ENCODE measurements at places on chromosomes 5 and 9. TPM values are rescaled to one million over a fixed set of nuclear protein-coding genes. Genes with fewer than 3 reads are reported as not detected.
A peak's percentile ranks its signal among the peaks of the same experiment; 100 is the strongest.

DNA sequence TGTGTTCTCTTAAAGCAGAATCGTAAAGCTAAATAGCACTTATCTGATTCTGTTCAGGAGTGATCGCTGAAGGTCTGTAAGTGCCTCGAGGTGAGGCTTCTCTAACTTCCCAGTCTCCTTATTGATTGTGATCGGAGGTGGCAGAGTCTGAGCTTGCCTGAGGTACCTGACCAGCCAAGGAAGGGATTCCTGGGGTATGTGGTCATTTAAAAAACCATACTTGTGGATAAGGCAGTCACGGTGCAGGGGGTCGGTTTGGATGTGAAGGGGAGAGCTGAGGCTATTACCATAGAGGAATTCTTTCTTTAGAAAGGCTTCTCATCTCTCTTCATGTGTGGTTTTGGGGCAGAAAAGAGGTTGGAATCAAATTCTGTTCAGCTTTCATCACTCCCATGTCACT lies 193.7 kb downstream of the TLE4 start:
- H3K36me3 ChIP-seq = no peaks in the 10 kb centered on the region
- no peak overlapping the region for H3K4me3 ChIP-seq
- H3K4me1 ChIP-seq = no peaks in the 10 kb centered on the region
- peaks cover 29% of the 10 kb centered on the region for H3K27me3 ChIP-seq
- DNase-seq = no peak
- H3K27ac ChIP-seq = no peak overlapping the region

DNA sequence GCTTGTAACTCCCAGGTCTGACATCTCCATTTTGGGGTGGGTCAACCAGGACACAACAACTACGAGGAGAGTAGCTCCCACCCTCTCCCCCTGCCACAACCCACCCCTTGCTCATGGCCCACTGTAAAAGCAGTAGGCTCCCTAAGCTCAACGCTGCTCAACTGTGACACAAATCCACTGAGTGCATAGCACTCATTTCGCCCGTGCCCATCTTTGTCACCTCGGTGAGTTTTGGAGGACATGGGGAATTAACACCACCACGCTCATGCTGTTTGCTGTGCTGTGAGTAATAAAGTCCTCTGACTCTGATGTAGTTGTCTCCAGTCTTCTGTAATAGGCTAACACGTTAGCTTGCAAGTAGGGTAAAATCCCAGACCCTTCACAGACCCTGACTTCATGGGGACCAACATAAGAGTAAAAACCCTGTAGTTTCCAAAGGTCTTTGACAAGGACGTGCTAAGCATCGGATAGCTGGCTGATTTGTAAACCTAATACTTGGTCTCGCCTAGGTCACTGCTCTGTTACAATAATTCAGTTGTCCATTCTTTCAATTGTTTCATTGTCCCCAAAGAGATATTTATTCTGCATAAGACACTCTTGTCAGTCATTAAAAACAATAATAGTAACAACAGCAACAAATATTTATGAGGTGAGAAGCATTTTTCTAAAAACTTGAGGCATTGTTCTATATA lies 7.7 kb downstream of the PLGRKT start:
- H3K4me1 ChIP-seq = no peaks in the 10 kb centered on the region
- H3K36me3 ChIP-seq = no peaks in the 10 kb centered on the region
- no peak overlapping the region for H3K4me3 ChIP-seq
- no peak for DNase-seq
- H3K27me3 ChIP-seq = no peaks in the 10 kb centered on the region

- H3K4me1 ChIP-seq = no peaks in the 10 kb centered on the region
- DNase-seq = no peak
- H3K27ac ChIP-seq = no peak overlapping the region
- H3K36me3 ChIP-seq = no peaks in the 10 kb centered on the region
Observed at GRCh38 chr9:86424251-86424891, 70.2 kb upstream of the TUT7 start.

DNA sequence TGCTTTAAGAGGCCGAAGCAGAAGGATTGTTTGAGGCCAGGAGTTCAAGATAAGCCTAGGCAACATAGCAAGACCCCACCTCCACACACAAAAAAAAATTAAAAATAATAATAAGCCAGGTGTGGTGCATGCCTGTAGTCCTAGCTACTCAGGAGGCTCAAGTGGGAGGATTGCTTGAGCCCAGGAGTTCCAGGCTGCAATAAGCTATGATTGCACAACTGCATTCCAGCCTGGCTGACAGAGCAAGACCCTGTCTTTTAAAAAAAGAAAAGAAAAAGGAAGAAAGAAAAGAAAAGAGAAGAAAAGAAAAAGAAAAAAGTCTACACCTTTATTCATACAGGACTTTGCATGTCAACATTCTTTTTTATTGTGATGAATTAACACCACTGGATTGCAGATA lies 2125.8 kb downstream of the MAT2B start:
- no peak overlapping the region for H3K27ac ChIP-seq
- no peak for DNase-seq
- no peaks in the 10 kb centered on the region for H3K4me1 ChIP-seq
- H3K36me3 ChIP-seq = no peaks in the 10 kb centered on the region
- no peak overlapping the region for H3K4me3 ChIP-seq

DNA sequence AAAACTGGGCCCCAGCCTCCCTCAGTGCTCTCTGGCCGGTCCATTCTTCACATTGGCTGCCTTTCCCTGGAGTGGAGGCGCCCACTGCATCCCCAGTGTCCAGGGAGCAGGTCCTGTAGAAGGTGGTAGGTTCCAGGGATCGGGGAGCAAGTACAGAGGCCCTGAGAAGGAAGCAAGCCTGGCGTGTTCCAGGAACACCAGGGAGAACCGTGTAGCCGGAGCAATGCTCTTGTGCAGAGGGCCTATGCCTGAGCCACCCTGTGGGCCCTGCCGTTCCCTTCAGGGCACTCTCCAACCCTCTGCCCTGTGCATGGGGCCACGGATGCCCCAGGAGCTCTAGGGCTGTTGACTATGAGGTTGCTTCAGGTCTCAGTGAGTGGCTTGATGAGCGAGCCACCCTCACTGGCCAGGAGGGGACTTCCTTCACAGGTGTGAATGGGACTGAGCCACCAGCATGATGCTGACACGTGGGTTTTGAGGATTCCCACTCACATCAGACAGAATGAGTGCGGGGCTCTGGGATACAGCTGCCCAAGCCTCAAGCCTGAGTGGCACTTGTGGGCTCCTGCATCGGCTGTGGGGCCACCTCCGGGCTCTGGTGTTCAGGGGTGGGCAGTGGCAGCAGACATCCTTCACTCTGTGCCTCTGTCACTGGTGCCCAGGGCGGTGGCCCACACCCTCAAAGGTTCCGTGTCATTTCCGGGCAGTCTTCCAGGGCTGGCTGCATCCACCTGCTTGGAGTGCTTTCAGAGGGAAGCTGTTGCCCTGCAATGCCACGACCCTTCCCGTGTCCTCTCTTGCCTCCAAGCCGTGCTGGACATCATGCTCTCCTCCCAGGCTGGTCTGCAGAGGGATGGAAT lies 54.4 kb downstream of the ADAMTS2 start:
- no peak overlapping the region for H3K27ac ChIP-seq
- H3K27me3 ChIP-seq = peaks cover 99% of the 10 kb centered on the region
- no peaks in the 10 kb centered on the region for H3K4me1 ChIP-seq
- no peaks in the 10 kb centered on the region for H3K36me3 ChIP-seq
- no peak overlapping the region for H3K4me3 ChIP-seq

DNA sequence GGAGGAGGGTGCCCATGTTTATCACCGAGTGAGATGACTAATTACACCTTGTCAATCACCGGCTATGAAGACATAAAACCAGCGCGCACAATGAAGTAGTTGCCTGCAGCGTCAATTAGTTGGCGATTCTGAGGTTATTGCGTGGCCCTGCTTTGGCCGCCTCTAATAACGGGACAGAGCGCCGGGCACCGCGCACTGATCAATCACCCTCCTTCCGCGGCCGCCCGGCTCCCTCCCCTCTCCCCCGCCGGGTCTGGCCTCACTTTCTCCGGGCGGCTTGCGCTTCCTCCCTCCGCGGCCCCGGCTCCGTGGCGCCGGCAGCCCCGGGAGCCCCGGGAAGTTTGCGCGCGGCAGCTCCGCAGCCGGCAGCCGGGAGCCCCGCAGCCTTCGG lies 3.3 kb upstream of the LHX2 start:
- H3K36me3 ChIP-seq = no peaks in the 10 kb centered on the region
- no peaks in the 10 kb centered on the region for H3K27me3 ChIP-seq
- no peak overlapping the region for H3K4me3 ChIP-seq
- DNase-seq = no peak

DNA sequence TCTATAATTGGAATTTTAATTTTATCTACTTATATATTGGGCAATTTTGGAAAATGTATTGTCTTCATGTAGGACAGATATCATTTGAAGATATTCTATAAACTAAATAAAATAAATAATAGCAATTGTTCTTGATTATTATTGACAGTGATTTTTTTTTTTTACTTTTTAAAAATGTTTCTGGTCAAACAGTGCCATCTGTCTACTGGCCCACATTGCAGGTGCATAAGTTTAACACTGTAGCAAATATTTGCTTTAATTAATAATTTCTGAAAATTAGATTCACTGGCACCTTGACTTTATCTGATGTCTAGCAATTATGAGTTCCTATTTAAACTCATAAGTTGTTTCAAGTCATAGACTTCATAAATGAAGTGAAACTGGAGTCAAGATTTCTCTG lies 41.1 kb upstream of the ISOC1 start:
- H3K27ac ChIP-seq = no peak overlapping the region
- no peaks in the 10 kb centered on the region for H3K27me3 ChIP-seq
- no peaks in the 10 kb centered on the region for H3K36me3 ChIP-seq
- no peaks in the 10 kb centered on the region for H3K4me1 ChIP-seq

DNA sequence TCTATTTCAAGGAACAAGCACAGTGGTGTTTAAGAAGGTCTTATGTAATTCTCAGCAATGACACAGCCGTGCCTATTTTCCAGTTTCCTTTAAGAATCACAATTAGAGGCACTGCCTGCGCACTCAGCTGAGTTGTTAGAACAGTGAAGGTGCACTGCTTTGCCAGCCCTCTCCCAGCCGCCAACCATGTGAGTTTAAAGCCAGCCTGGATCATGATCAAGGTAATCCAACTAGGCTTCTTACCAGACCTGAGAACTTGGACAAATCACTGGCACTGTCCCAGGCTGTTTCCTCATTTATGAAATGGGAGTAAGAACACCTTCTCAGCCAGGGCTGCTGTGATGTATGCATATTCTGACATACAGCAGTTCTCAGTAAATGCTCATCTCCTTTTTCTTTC lies 99.6 kb downstream of the ASTN2 start:
- H3K36me3 ChIP-seq = no peaks in the 10 kb centered on the region
- no peak for DNase-seq
- no peaks in the 10 kb centered on the region for H3K27me3 ChIP-seq
- no peak overlapping the region for H3K4me3 ChIP-seq
- H3K4me1 ChIP-seq = no peaks in the 10 kb centered on the region

- H3K4me3 ChIP-seq = peak overlapping the region; percentile 61
- H3K4me1 ChIP-seq = peaks cover 6% of the 10 kb centered on the region
- peak; percentile 87 for DNase-seq
- H3K36me3 ChIP-seq = no peaks in the 10 kb centered on the region
Observed at GRCh38 chr9:126915281-126915816, 767 bp downstream of the RALGPS1 start.

DNA sequence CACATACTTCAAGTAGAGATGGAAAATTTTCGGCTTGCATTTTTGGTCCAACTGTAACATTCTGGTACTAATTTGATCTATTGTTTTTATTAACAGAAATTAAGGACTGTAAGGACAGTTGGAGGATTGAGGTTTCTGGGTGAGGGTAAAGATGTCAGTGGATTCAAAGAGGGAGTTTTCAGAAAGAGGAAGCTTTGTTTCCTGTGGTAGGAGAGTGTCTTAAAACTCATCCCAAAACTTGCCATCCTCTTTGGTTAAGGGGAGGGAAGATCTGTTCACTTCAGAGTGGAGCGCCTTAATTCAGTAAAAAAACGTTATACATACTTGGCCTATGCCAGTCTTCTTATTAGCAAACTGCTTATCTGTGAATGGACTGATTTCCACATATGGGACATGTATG lies 13.8 kb downstream of the CNTRL start:
- no peaks in the 10 kb centered on the region for H3K27me3 ChIP-seq
- no peaks in the 10 kb centered on the region for H3K36me3 ChIP-seq
- H3K4me3 ChIP-seq = no peak overlapping the region
- no peaks in the 10 kb centered on the region for H3K4me1 ChIP-seq
- no peak for DNase-seq
- no peak overlapping the region for H3K27ac ChIP-seq

DNA sequence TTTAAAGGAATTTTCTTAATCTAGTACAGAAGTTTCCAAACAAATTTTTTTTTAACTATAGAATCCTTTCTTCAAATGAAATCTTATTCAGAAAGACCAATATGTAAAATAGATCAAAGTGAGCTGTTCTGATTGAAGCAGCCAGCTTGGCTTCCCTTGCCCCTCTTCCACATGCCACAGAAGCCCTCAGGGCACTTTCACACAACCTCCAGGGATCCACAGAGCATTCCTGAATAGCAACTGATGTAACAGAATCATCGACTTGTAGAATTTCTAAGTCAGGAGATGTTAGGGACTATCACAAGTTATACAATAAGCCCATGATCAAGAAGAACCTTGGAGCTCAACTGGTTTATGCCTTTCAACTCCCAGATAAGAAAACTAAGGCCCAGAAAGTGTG lies 427.8 kb upstream of the C9orf72 start:
- no peak overlapping the region for H3K27ac ChIP-seq
- no peak overlapping the region for H3K4me3 ChIP-seq
- no peaks in the 10 kb centered on the region for H3K36me3 ChIP-seq
- no peaks in the 10 kb centered on the region for H3K27me3 ChIP-seq
- no peak for DNase-seq
- no peaks in the 10 kb centered on the region for H3K4me1 ChIP-seq

- H3K36me3 ChIP-seq = no peaks in the 10 kb centered on the region
- H3K27me3 ChIP-seq = no peaks in the 10 kb centered on the region
- no peaks in the 10 kb centered on the region for H3K4me1 ChIP-seq
- no peak overlapping the region for H3K27ac ChIP-seq
- H3K4me3 ChIP-seq = no peak overlapping the region
Observed at GRCh38 chr9:91374939-91375338, 13.2 kb upstream of the AUH start.

DNA sequence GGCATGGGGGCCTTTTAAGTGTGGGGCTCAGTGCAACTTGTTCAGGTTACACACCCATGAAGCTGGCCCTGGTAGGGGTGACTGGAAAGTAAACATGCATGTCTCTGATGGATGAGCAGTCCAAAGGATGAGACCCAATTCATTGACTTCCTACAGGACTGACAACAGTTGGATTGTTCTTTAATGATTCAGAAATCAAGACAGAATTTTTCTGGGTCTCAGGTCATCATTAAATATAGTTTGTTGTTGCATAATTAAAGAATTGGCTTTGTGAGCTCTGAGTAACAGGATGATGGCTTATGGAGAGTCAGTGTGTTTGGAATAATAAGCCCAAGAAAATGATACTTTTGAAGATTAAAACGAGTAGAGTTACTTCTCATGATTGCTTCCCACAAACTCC lies 604.2 kb upstream of the CLINT1 start:
- DNase-seq = no peak
- H3K4me1 ChIP-seq = no peaks in the 10 kb centered on the region
- H3K27ac ChIP-seq = no peak overlapping the region
- H3K4me3 ChIP-seq = no peak overlapping the region
- H3K27me3 ChIP-seq = no peaks in the 10 kb centered on the region

- H3K27ac ChIP-seq = no peak overlapping the region
- H3K36me3 ChIP-seq = no peaks in the 10 kb centered on the region
- H3K4me3 ChIP-seq = no peak overlapping the region
- H3K4me1 ChIP-seq = no peaks in the 10 kb centered on the region
- no peaks in the 10 kb centered on the region for H3K27me3 ChIP-seq
- DNase-seq = no peak
Observed at GRCh38 chr5:143806579-143806978, 5.4 kb upstream of the HMHB1 start.

CCL21 gene
- not detected for total RNA-seq

GAPT gene
- total RNA-seq = not detected

PCDHB14 gene
- total RNA-seq = not detected

RORB gene
- not detected for total RNA-seq

CER1 gene
- total RNA-seq = not detected

All from PC-9 (cell line).